Stimulated activated naive CD4-positive, alpha-beta T cell (primary cell): ENCODE measurements at places on chromosomes 6 and 20.

DNA sequence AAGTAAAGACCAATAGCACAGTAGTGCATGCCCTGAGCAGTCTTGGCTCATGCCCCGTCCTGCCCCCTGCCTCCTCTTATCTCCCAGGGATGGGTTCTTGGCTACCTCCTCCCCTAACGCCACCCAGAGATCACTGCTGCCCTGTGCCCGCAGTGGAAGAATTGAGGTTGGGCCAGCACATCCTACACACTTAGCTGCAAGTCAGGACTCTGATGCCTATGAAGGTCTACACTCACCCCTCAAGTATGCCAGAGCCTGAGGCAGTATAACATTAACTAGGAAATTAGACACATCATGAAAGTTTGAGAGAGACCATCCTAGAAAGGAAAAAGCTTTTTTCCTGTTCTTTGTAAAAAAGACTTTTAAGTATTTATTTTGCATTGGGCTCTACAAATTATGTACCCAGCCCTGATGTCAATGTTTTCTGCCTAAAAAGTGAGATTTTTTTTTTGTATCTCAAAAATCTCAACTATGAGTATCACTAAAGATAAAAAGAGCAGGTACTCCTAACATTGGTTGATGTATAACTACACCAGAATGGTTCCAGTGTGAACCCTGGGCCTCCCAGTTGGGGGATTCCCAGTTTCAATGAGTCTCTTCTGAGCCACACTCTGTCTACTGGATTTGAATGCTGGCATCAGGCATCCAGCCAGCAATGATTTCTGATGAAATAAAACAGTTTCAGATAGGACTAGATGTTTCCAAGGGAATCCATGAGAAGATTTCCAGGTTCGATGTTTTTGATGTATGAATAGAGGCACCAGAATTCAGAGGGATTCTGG is 115.4 kb downstream of the ISM1 start:
- no peak for DNase-seq

- DNase-seq = no peak
Measured at GRCh38 chr20:4560667-4561066, 161.0 kb upstream of the PRND start.

DNA sequence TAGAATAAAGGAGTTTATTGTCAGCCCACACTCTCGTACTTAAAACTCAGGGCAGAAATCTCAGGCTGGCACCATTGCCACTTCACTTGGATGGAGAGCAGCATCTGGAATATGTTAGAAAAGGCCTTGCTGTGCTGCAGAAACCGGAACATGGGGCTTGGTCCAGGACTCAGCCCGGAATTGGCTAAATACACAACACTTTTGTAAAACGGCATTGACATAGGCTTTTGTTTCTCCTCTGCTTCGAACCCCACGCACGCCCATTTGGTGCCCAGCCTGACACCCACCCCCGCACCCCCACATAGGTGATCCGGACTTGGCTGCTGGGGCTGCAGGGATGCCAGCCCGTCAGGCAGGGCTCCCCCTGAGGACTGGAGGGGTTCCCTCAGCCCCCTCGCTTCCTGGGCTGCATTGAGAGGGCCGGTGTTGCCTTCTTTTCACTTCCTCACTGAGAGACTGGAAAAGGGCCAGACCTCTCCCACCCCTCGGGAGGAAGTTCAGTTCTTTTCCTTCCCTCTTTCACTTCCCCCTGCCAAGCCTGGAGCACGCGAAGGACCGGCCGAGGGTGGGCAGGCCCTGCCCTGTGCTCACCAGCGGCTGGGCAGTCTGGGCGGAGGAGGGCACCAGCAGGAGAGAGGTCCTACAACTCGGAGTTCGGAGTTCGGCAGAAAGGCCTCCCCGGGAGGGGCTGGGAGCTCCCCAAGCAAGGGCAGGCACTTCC is 17.9 kb upstream of the CST3 start:
- DNase-seq = no peak

DNA sequence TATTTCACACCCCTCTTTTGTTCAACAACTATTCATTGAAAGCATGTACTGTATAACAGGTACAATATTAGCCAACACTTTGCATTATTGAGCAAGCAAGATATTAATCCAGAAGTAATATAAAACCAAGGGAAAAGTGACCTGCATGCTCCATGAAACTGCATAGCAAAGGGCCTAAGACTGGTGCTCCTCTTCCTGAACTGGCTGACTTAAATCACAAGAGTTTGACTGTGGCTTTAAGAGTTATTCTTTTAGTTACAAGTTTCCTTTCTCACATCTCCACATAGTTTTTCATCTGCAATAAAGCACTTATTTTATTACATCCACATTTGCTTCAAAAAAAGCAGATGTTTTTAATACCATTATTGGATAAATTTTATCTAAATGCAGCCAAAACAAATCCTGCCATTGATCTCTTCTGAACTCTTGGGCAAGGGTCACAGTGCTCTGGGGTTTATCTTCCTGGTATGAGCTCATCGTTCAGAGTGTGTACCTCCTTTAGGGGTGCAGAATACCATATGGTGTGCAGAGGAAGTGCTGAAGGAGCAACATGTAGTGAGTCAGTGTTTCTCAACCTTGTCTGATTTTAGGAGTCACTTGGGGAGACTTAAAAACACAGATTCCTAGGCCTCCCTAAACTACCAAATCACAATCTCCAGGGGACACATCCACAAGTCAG is 1225.9 kb upstream of the MAP3K7 start:
- no peak for DNase-seq

- DNase-seq = no peak
Measured at GRCh38 chr6:105135056-105135455, 44.8 kb downstream of the POPDC3 start.

DNA sequence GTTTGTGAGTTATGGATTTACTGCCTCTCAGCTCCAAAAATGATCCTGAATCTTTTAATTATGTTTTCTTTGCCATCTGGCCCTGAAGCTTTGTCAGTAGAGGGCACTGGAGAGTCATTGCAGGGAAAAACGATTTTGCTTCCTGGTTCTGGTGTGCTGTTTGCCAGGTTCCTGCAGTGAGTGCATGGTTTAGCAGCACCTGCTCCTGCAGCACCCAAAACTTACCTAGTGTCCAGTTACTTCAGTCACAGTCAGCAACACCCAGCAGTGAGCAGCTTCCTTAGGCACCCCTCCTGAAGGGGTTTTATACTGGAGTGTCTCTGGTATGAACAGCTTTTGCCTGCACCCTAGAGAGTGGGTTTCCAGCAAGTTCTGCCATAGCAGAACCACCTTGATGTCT is 6.0 kb upstream of the TRIM26 start:
- peak; percentile 56 for DNase-seq

DNA sequence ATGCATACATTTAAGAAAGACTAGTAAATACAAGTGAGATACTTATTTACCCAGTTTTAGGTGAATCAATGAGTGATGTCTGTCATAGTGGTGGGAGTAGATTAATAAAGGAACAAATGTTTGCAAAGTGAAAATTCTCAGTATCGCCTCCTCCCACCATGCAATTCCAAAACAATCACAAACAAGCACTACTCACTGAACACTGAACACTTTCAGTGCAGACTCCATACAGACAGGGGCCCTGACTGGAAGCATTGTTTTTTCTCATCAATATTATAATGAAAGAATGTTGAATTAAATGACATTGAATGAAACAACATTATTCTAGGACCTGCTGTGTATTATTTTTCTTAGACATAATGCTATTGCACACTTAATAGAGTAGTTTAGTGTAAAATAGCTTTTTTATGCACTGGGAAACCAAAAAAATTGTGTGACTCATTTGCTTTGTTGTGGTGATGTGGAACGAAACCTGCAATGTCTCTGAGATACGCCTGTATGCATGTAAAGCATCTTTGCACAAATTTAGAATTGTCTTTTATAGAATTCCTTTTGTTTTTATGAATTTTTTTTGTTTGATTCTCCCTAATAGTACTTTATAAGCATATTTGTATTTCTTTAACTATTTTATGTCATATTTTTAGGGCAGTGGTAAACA is 317.5 kb downstream of the UTRN start:
- DNase-seq = no peak

GRCh38 chr20:8156235-8157079 is 24.4 kb downstream of the PLCB1 start:
- DNase-seq = no peak

GRCh38 chr6:43867246-43867645 is 97.2 kb downstream of the VEGFA start:
- no peak for DNase-seq

GRCh38 chr6:134491477-134491876 is 173.6 kb upstream of the SGK1 start:
- no peak for DNase-seq

- DNase-seq = no peak
Measured at GRCh38 chr6:25022140-25022553, 86.4 kb upstream of the RIPOR2 start.

- DNase-seq = no peak
Measured at GRCh38 chr6:72250664-72251063, 364.3 kb downstream of the RIMS1 start.

GRCh38 chr6:42507901-42508300 is 55.9 kb upstream of the UBR2 start:
- DNase-seq = no peak

DNA sequence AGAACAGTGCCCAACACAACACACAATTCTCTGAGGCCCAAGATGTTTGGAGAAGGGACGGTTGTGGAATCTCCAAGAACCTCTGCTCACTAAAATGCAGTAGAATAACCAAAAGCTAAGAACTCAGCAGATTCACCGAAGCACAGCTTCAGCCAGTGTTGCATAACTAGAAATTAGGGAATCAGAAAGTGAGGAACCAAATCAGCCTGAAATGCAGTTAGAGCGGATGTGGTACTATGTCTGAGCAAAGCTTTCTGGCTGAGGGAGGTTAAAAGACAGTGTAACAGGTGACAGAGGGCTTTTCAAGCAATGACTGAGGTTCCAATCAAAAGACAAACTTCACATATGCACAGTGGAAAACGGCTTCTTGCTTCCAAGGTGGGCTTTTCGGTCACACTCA is 197.9 kb upstream of the KCNK16 start:
- no peak for DNase-seq

DNA sequence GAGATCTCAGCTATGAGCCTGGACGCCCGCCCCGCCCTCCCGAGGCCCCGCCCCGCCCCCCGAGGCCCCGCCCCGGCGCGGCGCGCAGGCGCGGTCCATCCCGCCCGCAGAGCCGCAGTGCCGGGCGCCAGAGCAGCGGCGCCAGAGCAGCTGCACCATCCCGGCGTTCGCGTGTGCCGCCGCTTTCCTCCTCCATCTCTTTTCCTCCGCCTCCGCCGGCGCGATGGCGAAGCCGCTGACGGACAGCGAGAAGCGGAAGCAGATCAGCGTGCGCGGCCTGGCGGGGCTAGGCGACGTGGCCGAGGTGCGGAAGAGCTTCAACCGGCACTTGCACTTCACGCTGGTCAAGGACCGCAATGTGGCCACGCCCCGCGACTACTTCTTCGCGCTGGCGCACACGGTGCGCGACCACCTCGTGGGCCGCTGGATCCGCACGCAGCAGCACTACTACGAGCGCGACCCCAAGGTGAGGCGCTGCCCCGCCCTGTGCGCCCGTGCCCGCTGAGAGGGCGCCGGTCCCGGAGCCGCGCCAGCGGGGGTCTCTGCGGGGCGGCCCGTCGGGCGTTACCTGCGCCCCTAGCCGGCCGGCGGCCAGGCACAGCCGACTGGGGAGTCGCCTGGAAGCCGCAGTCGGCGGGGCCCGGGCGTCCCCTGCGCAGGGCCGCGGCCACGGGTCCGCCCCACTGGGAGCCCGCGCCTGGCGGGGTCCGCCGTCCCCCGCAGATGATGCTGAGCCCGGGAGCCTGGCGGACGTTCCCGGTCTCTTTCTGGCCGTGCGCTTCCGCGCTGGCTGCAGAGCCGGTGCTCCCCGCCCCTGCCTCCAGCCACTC is at the start of gene PYGB:
Gene PYGB (plus strand): TSS at position 130 of the 830 bp plus-strand sequence. CDS start 94 bp downstream, at position 224.
- peak; percentile 50 for DNase-seq

GRCh38 chr20:45963059-45964005 is 8.7 kb downstream of the ZNF335 start:
- no peak for DNase-seq

GRCh38 chr20:9323622-9324021 is 190.8 kb upstream of the LAMP5 start:
- DNase-seq = no peak

DNA sequence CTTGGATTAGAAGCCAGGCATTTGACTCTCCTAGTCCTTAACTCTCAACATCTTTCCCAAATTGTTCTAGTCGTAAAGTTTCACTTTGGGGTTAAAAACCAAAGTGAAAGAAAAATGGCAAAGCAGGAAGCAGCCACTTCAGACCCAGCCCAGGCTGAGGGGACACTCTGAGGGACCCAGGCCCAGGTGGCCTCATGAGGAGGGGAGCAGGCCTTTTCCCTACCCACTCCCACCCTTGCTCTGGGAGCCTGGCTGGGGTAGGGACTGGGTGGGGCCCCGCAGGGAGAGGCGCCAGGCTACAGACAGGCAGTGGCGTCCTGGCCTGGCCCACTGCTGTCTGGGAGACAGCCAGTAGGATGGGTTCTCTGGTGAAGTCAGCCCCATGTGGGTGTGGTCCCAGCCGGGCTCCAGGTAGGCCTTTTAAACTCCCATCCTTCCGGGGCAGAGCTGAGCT is 68.7 kb upstream of the MYL9 start:
- DNase-seq = peak; percentile 19

DNA sequence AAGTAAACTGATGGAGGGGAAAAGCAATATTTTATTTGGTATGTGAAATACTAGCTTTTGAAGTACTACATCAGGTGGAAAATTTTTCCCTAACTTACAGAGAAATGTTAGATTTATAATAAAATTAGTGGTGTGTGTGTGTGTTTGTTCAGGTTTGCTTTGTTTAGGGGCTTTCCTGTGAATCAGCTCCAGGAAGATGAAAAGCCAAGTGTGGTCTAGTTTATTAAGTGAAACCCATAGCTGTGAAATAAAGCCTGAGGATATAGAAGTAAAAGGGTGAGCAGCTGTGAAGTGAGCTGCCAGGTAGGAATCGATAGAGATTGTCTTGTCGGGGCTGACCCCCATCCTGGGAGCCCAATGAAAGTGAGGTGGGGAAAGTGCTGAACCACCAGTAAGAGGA is 347.6 kb upstream of the IMPG1 start:
- no peak for DNase-seq

GRCh38 chr6:28068067-28068466 is 12.3 kb upstream of the ZNF165 start:
- DNase-seq = no peak

- DNase-seq = no peak
Measured at GRCh38 chr6:162627362-162627761, 100.2 kb downstream of the PRKN start.

DNA sequence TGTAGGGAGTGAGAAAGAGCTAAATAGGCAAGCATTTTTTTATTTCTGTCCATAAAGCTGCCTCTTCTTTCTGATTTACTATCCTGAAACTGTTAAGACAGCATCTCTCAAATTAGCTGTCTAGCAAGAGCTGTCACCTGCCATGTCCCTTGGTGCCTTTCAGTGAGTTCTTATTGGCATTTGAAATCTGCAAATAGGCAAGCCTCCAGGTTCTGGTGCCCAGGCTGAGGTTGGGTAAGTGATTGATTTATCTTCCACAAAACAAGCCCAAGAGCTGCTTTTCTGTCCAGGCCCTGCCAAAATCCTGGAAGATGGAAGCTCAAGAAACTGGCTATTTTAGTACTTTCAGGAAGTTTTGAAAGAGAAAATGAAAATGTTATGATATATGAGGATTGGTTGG is 22.4 kb downstream of the MANEA start:
- DNase-seq = no peak
